GM23248 (cell line): ENCODE measurements at places on chromosomes 11 and 22. TPM values are rescaled to one million over a fixed set of nuclear protein-coding genes. Genes with fewer than 3 reads are reported as not detected.
A peak's percentile ranks its signal among the peaks of the same experiment; 100 is the strongest.

DNA sequence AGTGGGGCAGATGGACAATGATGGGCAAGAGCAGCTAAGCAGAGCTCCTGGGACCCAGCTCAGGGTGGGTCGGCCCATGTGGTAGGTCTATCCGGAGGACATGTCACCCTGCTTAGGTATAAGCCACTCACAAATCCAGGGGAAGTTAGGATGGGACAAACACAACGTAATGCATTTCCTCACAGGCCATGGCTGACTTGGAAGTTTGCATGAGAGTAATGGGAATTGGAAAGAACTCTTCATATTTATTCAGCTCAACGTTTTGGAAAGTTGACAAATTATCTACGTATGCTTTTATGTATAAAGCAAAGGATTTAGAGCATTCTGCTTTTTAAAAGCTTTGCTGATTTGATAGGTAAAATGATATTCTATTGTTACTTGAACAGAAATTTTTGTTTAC, 74.9 kb downstream of the SMCO4 start:
- no peak for DNase-seq

GRCh38 chr11:86769219-86769618, 31.1 kb upstream of the PRSS23 start:
- DNase-seq: no peak

DNA sequence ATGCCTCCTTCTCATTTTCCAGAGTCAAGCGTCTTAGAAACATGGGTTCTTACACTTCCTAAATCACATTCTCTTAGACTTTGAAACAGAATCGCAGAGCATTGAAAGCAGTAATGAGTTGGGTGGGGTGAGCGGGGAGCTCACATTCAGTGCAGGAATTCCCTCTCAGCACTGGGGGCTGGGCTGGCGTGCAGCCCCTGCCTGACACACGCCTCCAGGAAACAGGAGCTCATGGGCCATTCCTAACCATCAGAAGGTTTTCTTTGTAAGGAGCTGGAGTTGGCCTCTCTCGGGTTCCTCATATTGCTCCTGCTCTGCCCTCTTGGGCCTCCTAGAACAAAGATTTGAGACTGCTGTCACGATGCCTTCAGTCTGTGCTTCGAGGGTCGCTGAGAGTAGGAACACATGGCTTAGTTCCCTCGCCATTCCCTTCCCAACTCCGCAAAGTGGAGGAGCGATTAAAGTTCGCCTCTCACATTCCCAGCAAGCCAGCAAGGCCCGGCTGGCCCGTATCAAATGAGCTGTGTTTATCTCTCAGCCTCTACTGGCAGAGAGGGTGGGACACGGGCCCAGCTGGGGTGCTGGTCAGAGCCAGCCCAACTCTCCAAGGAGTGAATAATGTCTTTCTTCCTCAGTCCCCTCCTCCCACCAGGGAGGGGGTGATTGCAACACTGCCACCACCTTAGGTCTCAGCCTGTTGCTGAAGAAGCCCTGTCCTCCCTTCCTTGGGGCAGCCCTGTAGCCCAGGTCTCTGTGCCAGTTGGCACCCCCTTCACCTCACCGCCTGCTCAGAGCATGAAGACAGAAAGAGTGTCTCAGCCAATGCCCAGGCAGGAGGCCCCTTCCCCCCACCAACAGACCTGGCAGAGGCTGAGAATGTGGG, 10.4 kb downstream of the CHRDL2 start:
- no peak for DNase-seq

DNA sequence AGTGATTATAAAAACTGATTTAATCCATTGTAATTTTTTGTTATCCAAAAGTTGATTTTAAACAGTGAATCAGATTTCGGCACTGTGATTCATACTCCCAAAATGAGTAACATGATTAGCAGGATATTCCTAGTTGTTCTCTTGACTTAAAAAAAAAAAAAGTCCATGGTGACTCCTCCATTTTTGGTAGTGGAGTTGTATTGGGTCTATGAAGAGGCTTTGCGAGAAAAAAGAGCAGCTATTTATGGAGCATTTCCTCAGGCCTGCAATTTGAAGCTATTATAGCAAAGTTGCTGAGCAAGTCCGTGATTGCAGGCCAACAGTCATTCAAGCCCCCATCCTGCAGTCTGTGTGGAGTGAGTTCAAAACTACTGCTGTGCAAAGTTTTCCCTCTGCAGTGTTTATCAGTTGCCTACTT, 28.8 kb downstream of the YAP1 start:
- DNase-seq: peak; percentile 89

DNA sequence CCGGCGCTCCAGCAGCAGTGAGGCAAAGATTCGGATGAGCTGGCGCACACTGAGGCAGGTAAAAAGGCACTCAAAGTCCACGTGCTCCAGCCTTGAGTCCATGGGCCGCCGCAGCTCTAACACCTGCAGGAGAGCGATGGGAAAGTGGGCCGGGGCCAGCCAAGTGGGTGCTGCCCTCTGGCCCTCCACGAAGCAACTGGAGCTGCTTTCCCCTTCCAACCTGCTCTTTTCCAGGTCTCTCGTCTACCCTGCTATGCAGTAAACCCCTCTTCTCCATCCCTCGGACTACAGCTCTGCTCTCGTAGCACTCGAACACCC, 20.0 kb downstream of the RPL27A start:
- DNase-seq: no peak

- no peak for DNase-seq
Measured at GRCh38 chr11:118735203-118735602, 55.8 kb upstream of the TREH start.

DNA sequence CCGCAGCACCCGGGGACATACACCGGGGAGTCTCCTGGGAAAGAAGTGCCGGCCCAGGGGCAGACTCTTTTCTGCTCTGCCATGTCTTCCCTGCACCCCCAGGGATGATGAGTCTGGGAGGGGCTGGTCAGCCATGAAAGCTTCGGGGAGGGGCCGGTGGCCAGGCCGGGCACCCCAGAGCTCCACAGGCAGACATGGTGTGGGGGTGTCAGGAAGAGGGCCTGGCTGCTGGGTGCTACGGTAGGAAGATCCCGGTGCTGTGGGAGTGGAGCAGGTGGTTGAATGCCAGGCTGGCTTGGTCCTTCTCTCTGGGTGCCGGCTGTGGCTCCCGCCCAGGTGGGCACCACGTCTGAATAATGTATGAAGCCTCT, 17.4 kb downstream of the LSP1 start:
- no peak for DNase-seq

DNA sequence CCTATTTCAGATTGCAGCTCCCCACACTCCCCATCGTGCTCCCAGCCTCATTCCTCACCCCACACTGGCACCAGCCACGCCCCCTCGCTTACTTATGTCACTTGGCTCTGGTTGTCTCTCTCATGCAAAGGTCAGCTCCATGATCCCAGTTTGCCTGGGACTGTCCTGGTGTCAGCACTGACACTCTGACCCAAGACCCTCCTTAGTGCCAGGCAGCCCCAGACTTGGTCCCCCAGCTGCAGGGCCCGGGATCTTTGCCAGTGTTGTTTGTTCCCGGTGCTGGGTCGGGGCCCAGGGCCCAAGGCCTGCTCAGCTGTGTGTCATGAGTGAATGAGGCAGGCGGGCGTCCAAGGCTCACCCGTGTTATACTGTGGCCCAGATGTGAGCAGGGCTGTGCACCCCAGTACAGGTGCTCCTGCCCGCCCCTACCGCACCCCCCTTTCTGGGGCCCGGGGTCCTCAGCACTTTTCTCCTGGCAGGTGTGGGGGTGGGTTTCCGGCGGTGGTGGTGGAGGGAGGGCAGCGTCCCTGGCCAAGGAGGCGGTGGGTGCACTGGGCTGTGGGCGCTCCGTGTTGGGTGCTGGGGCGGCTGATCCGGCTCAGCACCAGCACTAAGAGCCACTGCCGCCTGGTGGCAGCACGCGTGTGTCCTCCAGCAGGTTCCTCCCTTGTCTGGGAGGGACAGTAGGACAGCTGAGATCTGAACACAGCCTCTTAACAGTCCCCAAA, 19.5 kb downstream of the IL17REL start:
- peak; percentile 74 for DNase-seq

GRCh38 chr22:20741634-20742581, 32.0 kb upstream of the SERPIND1 start:
- peak; percentile 50 for DNase-seq

- no peak for DNase-seq
Measured at GRCh38 chr11:68231621-68232020, 18.5 kb upstream of the KMT5B start.

GRCh38 chr11:48108231-48109045, 108.2 kb upstream of the OR4B1 start:
- DNase-seq: no peak

DNA sequence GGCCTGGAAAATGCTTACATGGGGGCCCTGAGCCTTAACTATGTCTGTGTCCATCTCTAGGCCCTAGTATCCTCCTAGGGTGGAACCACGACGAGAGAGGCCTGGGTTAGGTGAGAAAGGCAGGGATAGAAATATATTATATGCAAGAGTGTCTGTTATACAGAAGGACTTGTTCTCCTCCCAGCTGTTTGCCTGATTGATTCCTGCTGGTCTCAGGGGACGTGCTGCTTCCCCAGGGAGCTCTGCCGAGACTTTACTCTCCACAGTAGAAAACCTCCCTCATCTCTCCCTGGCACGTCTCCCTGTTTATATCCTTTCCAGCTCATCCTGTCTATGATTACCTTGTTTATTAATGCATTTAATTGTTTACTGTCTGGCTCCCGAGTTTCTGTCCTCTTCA, 132.6 kb downstream of the MIAT start:
- no peak for DNase-seq

DNA sequence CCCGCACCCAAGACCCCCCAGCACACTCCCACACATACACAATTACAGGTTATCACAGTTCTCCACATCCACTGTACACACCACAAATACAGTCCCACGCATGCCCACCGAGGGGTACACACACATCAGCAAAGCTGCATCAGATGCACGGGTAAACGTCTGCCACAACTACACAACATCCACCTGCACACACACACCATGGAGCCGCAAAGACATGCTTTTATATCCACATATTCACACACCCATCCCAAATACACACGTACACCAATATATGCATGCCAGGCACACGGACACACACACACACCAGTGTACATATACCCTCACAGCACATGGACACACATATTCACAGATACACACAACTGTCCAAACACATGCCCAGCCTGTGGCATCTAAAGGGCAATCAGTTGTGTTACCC, 5.4 kb upstream of the KCNJ4 start:
- DNase-seq: no peak

DNA sequence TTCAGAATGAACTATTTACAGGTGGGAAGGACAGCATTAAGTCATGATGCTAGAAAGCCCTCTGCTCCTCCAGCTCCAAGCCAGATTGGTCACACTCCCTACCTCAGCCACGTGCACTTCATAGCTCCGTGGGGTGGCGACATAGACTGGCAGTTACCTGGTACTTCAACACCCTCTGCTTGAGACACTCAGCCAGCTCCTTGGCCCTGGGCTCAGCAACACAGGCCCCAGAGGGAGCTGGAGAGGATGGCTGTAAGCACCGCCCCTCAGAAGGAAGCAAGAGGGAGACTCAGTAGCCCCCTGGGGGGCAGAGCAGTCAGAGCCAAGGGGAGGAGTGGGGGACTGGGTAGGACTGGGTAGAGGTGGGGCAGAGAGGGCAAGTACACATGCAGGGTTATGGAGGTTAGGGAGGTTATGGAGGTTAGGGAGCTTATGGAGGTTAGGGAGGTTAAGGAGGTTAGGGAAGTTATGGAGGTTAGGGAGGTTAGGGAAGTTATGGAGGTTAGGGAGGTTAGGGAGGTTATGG, 102.1 kb upstream of the BID start:
- peak; percentile 33 for DNase-seq

Gene OVCH2
- total RNA-seq: not detected in 2 replicates

Gene FCHSD2
- 8.1 and 9.1 TPM in 2 replicates for total RNA-seq

Gene HBG2
- total RNA-seq: not detected in 2 replicates

Gene PUS3
- 8.3 and 11.8 TPM in 2 replicates for total RNA-seq

Gene RNF215
- total RNA-seq: 29.9 and 45.1 TPM in 2 replicates

Gene OTOG
- total RNA-seq: not detected in 2 replicates

Gene CRACR2B
- 0.38 and 2.3 TPM in 2 replicates for total RNA-seq

Gene CTSF
- 67.7 and 72.6 TPM in 2 replicates for total RNA-seq

Gene FOLR3
- 0.43 and 4.3 TPM in 2 replicates for total RNA-seq

Gene JRKL
- total RNA-seq: 9.4 and 11.9 TPM in 2 replicates

Gene TRIM48
- not detected in 2 replicates for total RNA-seq
